ENCODE measurements at places on chromosomes 5 and 9.
A peak's percentile ranks its signal among the peaks of the same experiment; 100 is the strongest.

GRCh38 chr5:137032929-137033328 lies 466.2 kb downstream of the SPOCK1 start:
- no peak for DNase-seq

DNA sequence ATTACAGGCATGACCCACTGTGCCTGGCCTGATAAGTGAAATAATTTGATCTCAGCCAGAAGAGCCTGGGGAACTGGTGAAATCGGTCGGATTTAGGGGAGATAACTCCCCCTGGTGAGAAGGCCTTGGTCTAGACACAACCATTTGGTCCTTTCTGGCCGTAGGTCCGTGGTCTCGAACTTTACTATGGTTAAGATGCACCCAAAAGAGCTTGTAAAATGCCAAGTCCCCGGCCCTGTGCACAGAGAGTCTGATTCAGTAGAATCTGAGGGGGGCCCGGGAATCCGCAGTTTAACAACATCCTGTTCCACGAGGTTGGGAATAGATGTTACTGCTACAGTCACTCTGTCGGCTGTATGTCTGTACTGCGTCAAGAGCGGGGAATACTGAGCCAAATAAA lies 140.7 kb downstream of the C9orf50 start:
- DNase-seq: no peak

DNA sequence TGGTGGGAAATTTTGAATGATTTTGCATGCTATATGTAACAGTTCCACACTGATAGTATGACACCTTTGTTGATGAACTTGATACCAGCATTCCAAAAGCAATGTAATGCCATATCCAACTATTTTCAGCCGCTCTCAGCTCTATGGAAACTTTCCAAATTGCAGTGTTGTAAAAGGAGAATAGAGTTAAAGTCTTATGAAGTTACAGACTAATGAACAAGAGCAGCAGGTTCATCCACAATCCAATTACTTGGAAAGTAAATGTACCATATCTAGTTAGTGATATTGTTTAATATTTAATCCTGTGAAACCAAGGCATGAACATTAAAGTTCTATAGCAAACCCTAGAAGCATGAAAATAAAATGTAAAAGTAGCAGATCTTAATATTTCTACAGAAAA lies 418.2 kb downstream of the TUSC1 start:
- DNase-seq: no peak

- no peak for DNase-seq
Measured at GRCh38 chr5:39519079-39519478, 94.3 kb upstream of the DAB2 start.

DNA sequence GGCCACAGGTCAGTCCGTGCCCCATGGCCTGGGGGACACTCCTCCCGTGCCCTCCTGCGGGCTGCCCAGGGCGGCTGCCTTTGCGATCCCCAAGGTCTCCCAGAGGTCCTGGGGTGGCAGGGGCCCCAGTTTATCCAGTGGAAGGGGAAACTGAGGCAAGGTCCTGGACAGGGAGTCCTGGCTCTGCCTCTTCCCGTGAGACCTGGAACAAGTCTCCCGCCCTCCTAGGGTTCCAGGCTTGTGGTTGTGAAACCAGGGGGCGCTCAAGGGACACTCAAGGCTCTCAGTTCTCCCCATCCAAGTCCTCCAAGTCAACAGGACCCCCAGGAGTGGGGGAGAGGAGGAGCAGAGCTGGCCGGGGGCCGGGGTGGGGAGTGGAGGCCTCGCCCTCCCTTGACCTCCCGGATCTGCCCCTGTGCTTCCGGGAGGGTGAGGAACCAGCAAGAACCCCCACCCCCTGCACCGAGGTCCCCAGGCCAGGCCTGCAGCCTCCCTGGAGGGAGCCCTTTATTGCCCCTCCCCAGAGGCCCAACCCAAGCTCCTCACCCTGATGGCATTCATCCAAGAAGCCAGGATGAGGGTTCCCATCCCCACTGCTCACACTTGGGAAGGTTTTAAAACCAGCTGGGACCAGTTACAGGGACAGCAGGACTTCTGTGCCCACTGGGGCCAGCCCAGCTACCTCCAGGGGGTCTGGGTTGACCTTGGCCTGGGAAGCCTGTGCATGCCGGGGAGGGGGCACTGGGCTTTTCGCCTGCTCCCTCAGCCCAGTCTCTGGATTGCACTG lies 24.7 kb upstream of the TMEM250 start:
- DNase-seq: peak; percentile 30

DNA sequence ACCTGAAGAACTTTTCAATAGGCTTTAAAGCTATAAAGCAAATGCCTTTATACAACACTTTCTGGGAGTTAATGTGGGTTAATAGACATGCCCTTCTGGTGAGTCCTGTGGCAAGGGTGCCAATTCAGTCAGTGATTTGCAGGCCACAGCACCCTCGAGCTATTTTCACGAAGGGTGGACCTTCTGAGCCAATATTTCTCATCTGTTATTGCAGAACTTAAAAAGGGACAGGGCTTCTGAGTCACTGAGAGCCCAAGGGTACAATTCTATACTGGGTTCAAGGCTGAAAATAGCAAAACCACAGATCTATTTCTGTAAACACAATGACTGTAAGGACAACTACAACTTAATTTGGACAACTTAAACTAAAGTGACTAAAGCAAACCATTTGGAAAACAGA lies 92.8 kb downstream of the GABRG2 start:
- DNase-seq: no peak
